ENCODE measurements at places on chromosomes 13 and 19.

- DNase-seq, result no peak
Observed at GRCh38 chr13:72462726-72463125, 264.7 kb downstream of the MZT1 start.

GRCh38 chr13:53005626-53006025 is 23.0 kb upstream of the OLFM4 start:
- no peak for DNase-seq

DNA sequence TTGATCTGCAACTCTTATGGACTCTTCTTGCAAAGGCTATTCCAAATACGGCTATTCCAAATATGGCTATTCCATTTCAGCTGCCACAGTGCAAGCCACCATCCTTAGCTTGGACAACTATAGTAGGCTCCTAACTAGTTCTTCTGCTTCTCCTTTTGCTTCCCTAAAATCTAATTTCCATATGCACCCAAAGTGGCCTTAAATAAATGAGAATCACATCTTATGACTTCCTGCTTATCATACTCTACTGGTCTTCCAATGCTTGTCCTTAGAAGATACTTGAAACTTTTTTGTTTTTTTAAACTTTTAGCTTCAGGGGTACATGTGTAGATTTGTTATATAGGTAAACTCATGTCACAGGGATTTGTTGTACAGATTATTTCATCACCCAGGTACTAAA is 4.9 kb downstream of the UCHL3 start:
- DNase-seq, result no peak

DNA sequence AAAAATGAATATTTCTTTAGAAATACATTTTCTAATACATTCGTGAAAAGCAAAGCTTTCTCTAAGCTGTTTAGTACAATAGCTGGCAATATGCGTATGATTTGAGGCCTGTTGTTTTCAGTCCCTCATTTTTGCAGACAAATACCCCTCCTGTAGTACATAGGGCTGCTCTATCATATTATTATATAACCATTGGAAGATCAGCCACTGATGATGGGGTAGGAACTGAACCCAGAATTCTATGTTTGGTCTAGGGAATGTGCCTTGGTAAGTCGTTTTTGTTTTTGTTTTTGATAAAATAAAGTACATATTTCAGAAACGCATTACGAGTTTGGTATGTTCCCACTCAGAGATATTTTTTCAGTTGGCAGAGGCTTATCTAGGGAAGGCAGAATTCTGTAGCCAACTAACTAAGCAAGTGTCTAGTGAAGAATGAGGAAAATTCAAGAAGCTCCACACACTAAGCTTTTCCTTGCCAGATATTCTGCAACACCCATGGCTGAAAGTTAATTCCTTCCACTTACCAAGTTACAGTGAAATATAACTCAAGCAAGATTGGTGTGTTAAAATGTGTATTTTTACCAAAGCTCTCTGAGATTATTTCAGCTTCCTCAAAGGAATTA is 656.9 kb upstream of the MIR17HG start:
- DNase-seq, result no peak

DNA sequence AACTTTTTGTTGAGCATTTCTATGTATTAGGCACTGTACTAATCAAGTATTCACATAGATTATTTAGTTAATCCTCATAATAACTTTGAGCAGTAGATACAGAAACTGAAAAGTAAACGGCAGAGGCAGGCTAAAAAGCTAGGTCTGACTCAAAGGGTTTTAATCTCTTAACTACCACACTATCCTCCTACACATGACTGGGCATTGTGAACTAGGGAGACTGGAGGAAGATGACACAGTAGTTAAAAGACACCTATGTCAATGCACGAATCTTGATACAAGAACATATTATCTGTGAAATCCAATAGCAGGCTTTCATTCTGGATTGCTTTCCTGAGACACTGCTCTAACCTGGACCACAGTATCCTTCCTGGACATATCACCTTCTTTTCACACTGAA is 36.3 kb downstream of the MICU2 start:
- no peak for DNase-seq

GRCh38 chr19:53971673-53972072 is 8.9 kb downstream of the CACNG8 start:
- no peak for DNase-seq

DNA sequence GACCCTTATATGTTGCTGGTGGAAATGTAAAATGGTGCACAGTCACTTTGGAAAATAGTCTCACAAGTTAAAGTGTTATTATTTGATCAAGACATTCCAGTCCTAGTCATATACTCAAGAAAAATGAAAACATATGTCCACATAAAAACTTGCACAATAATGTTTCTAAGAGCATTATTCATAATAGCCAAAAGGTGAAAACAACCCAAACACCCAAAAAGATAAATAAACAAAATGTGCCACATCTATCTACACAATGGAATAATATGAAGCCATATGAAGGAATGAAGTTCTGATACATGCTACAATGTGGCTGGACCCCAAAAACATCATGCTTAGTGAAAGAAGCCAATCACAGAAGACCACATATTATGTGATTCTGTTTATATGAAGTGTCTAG is 14.4 kb upstream of the AKAP8 start:
- DNase-seq, result no peak

DNA sequence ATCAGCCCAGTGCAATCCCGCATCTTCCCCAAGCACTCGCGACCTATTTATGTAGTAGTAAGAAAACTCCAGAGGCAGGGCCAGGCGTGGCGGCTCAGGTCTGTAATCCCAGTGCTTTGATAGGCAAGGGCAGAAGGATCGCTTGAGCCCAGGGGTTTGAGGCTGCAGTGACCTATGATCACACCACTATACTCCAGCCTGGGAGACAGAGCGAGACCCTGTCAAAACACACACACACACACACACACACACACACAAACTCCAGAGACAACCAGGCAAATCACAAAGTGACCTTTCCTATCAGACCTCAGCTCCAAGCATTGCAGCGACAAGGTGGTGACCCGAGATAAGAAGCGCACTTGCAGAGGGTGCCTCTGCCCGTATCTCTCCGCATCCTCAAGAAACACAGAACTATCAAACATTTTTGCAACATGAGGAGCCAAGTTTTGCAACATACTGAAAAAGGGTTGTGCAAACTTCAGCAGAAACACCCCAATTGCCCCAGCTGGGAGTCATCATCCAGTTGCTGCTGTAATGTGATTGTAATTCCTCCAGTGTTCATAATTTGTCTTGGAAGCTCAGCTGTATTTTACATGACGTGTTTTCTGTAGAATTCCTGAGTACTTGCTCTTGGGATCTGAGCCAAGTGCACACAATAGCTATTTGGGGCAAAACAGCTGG is 8.7 kb upstream of the KLF2 start:
- no peak for DNase-seq

DNA sequence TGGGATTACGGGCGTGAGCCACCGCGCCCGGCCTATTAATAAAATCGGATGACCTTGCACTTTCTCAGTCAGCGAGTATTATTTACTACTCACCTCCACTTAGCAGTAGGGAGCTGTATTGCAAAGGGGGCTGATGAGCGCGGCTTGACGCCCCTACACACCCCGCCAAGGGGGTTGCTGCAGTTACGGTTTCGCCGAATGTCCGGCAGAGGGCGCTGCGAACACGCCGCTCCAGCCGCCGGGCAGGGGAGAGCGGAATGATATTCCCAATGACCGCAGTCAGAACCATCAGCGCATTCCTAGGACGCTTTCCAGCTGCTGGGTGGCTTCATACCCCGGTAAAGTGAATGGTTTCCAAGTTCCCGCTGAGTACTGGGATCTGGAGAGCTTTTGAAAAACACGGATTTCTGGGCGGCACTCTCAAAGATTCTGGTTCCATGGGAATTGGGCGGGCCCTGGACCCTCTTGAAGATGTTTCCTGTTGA is 30.0 kb upstream of the TPT1 start:
- DNase-seq, result peak; percentile 19

- DNase-seq, result peak; percentile 44
Observed at GRCh38 chr19:5988517-5989387, 10.8 kb upstream of the RANBP3 start.

- no peak for DNase-seq
Observed at GRCh38 chr19:3458229-3459088, 21.9 kb downstream of the SMIM24 start.

GRCh38 chr19:31002518-31003244 is 346.6 kb downstream of the TSHZ3 start:
- no peak for DNase-seq

DNA sequence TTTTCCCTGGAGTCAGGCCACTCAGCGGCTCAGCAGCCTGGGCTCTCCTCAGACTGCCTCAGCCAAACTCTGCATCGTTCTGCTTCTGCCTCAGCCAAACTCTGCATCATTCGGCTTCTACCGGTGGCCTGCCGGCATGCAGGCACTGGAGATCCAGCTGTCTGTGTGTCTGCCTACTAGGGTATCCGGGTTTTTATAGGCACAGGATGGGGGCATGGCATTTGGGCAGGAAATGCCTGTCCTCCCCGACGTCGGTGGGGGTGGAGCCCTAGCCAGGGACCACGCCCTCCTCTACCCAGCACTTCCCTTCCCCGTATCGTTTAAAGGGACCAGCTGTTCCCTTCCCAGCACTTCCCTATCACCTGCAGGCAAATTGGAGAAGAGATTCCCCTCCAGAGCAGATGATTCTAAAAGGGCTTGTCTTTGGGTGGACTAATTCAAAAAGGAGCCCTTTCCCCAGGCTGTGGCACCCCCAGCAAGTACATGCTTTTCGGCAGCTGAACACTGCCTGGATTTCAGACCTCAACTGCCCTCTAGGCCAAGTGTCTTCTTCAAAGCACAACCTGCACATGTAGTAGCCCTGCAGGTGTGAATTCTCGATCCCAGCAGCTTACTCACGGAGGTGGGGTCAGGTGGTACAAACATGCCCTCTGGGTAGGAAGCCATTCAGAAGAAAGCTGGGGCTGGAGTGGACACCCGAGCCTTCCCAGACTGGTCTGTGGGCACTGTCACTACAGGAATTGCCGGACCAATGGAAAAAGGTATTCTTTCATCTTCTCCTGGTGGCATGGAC is 25.4 kb upstream of the GPR12 start:
- DNase-seq, result peak; percentile 90

DNA sequence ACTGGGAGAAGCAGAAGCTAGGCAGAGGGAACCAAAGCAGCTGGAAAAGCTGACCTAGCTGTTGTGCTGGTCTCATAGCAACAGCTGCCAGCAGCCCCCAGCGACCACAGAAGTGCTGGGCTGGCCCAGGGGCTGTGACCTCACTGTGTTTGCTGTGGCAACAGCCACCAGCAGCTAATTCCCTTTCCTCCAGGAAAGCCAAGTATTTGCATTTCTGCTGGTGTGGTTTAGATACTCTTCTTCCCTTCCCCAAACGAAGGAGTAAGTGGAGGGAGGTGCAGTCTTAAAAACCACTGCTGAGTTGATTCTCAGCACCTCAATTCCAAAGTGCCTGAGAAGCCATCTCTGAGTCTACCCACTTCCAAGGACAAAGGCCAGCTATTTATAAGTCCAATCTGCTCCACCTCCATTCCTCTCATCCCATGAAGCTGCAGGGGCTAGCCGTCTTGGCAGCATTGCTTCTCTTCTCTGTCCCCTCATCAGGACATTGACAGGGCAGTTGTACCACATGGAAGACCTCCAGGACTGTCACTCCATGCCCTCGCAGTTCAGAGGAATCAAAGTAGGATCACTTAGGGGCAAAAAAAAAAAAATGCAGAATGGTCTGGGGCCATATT is 11.5 kb upstream of the CCDC97 start:
- DNase-seq, result no peak

- no peak for DNase-seq
Observed at GRCh38 chr13:101545521-101545920, 93.0 kb downstream of the ITGBL1 start.

GRCh38 chr13:28494504-28494777 is 487 bp downstream of the FLT1 start:
- DNase-seq, result no peak

- peak; percentile 76 for DNase-seq
Observed at GRCh38 chr19:1025960-1026782, at the start of gene CNN2. Gene CNN2 (plus strand): TSS chr19:1026608. CDS start chr19:1026662, 54 bp downstream.

DNA sequence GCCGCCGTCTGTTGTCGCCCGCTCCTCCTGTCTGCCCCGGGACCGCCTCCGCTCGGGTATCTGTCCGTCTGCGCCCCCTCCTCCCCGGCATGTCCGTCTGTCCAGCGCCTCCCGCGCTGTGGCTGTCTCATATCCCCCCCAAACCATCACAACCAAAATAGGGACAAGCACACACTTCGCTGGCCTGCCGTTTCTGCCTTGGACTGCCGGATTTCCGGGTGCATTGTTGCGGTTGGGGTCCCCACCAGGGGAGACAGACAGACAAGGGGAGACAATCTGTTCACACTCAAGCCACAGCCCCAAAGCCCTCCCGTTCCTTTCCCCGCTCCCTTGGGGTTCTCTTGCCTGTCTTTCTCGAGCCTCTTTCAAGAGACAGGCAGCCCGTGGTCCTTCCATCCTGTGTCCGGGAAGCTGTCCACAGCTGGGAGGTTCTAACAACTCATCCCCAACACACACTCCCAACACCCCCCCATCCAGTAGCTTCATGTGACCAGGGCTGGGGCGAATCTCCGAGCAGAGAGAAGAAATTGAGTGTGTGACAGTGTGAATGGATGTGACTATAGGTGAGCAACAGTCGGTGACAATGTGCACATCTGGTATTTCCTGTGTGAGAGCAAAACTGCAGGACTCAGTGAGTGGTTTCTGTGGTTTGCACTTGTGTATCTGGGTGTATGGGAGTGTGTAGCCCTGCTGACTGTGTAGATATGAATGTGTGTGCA is 16.5 kb upstream of the FOSB start:
- DNase-seq, result peak; percentile 72

DNA sequence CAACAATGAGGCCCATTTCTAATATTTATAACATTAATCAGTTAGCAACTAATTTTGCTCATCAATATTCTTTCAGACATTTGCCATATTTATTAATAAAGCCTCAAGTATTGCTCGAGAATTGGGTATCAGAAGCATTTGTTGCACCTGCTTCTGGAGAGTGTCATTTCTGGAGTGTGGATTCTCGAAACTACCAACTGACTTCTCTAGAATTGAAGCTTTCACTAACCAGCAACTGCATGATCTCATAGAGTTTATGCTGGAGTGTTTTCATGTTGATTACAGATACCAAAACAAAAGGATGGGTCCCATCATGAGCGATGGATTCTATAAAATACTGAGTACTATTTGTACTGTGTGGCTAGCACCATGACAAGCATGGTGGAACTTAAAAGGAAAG is 121.0 kb upstream of the SLC7A1 start:
- DNase-seq, result no peak

GRCh38 chr13:41213316-41213715 is 18.9 kb upstream of the KBTBD7 start:
- DNase-seq, result no peak

- DNase-seq, result no peak
Observed at GRCh38 chr13:79548902-79549301, 67.9 kb downstream of the NDFIP2 start.

Measured in OCI-LY7 (cell line).